ENCODE measurements at places on chromosomes 7 and 10.

GRCh38 chr7:79334841-79335240, 118.6 kb downstream of the MAGI2 start:
- no peak for DNase-seq

DNA sequence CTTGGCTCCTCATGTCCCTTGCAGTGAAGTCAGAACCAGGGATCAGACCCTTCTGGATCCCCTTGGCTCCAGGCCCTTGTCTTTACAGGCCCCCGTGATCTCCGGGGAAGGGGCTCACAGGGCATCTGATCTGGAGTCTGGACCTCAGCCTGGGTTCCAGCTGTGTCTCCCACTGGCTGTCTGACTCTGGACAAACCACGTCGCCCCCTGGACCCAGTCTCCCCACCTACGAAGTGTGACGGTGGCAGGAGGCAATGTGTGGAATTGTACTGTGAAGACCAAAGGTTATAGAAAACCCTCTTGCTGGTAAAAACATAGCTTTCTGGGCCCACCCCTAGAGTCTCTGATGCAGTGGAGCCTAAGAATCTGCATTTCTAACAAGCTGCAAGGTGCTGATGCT, 15.5 kb upstream of the C10orf71 start:
- DNase-seq: no peak

DNA sequence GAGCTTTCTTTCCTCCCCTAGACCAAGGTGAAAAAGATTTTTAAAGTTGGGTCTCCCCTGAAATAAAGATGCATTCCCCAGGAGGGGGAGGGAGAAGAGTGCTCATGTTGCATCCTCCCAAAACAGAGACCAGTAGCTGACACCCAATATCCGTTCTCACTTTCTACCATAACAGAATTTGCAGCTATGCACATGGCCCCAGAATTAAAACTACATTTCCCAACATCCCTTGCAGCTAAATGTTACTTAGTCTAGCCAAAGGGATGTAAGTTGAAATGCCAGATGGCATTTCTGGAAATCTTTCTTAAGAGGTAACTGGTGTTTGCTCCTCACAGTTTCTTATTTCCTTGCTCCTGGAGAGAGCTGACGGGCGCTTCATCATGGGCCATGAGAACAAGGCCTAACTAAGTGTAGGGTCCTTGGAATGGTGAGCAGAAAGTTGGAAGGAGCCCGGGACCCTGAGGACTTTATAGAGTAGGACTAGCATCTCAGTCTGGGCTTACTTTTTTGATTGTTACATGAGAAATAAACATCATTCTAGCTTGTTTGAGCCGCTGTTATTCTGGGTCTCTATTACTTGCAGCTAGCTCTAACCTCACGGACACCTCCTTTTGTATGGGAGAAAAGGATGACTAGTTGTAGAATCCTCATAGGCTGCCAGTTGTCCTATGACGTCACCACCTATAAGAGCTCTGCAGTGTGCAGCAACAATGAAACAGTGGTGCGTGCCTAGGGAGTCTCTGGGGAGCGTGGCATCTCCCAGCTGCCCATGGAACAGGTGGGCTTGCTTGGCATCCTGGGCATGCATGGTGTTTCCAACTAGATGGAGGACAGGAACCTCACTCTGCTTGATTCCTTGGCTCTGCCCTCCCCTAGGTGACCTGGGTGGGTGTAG, 46.1 kb upstream of the EXOC6 start:
- DNase-seq: no peak

DNA sequence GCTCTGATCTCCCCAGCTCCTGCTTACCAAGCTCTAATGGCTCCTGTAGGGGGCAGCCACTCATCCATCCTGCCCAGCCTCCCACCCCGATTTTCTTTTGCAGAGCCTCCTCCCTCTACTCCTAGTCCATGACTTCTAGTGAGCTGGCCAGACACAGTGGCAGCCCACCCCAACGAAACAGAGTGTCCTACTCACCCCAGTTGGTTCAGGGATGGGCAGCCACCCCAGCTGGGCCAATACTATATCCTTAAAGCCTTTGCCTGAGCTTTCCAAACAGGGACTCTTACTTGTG, 77.1 kb downstream of the GRID1 start:
- no peak for DNase-seq

DNA sequence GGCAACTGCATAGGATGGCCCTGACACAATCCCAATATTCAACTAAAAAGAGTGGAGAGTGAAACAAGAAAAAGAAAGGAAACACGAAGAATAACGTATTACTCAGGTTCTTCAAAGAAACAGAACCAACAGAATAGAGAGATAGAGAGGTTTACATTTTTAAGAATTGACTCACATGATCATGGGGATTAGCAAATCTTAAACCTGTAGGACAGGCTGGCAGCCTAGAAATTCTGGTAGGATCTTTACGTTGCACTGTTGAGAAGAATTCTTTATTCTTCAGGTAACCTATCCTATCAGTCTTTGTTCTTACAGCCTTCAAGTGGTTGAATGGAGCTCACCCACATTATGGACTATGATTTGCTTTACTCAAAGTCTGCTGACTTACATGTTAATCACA, 103.9 kb downstream of the AASS start:
- no peak for DNase-seq

- no peak for DNase-seq
These were observed 262.2 kb downstream of the BAMBI start for GRCh38 chr10:28939281-28940157.

GRCh38 chr7:100639995-100640516, 1.3 kb downstream of the TFR2 start:
- DNase-seq: no peak
